NCI-H69 (cell line): ENCODE measurements at places on chromosomes 1 and 21.

DNA sequence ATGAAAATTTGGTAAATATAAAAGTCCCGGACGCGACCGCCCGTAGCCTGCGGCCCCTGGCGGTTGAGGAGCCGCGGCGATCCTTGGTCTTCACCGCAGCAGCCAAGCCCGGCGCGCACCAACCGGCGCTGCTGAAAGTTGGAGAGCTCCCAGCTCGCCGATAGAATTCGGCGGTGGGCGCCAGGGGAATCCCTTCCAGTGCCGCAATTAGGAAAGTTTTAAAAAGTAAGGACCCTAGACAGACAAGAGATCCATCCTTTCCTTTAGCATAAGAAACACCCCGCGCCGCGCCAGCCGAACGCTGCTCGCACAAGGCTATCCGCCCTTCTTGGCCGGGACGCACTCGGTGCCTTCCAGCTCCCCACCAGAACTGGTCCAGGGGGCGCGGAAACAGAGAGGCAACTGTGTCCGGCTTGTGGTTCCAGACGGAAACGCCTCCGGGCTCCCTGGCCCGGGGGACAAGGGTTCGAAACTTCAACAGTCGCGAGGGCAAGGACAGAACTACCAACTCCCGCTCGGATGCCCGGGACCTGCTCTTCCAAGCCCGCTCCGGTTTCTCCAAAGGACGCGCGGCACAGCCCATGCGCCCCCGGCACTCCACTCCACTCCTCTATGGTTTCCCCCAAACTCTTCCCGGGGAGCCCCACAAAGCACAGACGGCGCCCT, 1.7 kb downstream of the FAM78B start:
- peak; percentile 63 for DNase-seq

GRCh38 chr1:238501290-238501689, 610.6 kb upstream of the ZP4 start:
- no peak for DNase-seq

GRCh38 chr1:36351227-36351977, 28.0 kb upstream of the EVA1B start:
- DNase-seq = no peak

DNA sequence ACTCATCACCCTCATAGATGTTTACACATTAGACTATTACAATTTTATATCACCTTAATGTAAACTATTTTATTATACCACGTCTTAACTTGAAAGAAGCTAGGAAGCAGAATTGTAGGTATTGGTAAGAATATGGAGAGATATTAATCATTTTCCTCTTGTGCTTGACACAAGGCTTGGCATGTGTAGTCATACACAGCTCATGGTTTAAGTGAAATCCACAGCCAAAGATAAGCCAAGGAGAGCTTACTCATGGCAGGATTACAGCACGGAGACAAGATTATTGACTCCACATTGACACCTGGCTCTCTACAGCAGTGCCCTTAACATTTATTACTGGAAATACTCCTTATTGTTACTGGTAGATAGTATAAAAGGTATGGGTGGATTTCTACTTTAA, 68.4 kb upstream of the ADGRL4 start:
- DNase-seq = no peak

- DNase-seq = no peak
Observed at GRCh38 chr1:213423605-213424004, 372.6 kb downstream of the RPS6KC1 start.

GRCh38 chr1:66774438-66774837, 22.2 kb downstream of the DYNLT5 start:
- peak; percentile 70 for DNase-seq

- DNase-seq = no peak
Observed at GRCh38 chr1:219443763-219444162, 169.1 kb downstream of the ZC3H11B start.

GRCh38 chr1:89719502-89720306, 86.8 kb downstream of the LRRC8C start:
- peak; percentile 94 for DNase-seq

GRCh38 chr1:37656881-37657280, 22.2 kb upstream of the RSPO1 start:
- no peak for DNase-seq

DNA sequence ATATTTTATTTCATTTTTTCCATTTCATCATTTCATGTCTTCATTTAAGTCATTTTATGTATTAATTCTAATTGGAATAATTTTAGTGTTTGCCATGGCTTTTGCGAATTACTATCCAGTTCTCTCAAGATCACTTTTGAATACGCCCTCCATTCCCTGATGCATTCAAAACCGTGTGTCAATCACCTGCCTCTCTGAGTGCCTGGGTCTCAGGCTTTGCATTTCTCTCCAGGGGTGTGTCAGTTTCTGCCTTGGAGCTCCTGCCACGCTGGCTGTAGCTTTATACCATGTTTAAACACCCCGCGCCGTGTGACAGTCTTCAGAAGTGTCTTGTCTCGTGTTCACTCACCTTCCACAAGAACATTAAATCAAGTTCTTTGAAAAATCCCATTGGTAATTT, 7.4 kb upstream of the DNMT3L start:
- DNase-seq = no peak

GRCh38 chr1:159892944-159893343, 7.0 kb downstream of the CFAP45 start:
- peak; percentile 86 for DNase-seq

GRCh38 chr1:54046671-54047383, 6.2 kb downstream of the TMEM59 start:
- peak; percentile 82 for DNase-seq

DNA sequence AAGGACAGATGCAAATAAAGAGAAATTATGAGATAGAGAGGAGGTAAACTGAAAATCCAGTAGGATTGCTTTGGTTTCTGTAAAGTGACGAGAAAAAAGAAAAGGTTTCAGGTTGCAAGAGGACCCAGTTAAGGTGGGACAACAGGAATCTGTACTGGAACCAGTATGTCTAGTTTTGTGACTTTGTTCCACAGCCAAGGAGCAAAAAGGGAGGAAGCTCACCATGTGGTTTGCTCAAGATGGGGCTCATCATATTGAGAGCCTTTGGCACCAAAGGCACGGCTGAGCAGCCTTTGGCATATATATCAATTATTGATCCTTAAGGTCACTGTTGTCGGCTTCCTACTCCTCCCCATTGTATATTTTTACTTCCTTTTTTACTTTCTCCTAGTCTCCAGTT, 1.8 kb upstream of the ZDHHC18 start:
- DNase-seq = no peak

DNA sequence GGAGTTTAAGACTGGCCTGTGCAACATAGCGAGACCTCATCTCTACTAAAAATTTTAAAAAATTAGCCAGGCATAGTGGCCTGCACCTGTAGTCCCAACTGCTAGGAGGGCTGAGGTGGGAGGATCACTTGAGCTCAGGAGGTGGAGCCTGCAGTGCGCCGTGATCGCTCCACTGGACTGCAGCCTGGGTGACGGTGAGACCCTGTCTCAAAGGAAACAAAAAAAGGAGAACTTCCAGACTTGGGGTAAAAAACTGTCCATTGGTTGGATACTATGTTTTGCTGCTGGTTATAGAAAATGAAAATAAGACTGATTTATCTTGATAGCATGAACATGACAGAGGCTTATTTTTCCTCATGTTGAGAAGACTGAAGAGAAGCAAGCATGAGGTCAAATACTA, 79.4 kb downstream of the WDR4 start:
- no peak for DNase-seq

DNA sequence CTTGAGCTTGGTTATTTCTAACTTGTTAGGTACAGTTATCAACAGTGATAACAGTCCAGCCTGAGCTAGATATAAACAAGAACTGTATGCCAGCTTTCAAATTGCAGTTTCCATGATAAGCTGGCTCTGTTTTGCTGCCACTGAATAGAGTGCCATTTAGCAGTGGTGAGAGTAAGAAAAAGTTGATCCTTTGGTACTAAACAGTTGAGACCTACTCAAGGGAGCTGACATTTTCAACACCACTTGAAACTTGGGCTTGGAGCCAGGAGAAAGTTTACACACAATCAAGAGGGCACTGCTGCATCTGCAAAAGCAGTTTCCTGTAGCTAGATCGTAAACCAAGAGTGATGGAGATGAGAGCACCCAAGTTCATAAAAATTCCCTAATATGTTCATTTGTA, 131.3 kb downstream of the RGS7 start:
- peak; percentile 45 for DNase-seq

GRCh38 chr1:96365596-96366390, 355.8 kb upstream of the PTBP2 start:
- no peak for DNase-seq

- no peak for DNase-seq
Observed at GRCh38 chr1:231611851-231612250, 14.7 kb upstream of the DISC1 start.

DNA sequence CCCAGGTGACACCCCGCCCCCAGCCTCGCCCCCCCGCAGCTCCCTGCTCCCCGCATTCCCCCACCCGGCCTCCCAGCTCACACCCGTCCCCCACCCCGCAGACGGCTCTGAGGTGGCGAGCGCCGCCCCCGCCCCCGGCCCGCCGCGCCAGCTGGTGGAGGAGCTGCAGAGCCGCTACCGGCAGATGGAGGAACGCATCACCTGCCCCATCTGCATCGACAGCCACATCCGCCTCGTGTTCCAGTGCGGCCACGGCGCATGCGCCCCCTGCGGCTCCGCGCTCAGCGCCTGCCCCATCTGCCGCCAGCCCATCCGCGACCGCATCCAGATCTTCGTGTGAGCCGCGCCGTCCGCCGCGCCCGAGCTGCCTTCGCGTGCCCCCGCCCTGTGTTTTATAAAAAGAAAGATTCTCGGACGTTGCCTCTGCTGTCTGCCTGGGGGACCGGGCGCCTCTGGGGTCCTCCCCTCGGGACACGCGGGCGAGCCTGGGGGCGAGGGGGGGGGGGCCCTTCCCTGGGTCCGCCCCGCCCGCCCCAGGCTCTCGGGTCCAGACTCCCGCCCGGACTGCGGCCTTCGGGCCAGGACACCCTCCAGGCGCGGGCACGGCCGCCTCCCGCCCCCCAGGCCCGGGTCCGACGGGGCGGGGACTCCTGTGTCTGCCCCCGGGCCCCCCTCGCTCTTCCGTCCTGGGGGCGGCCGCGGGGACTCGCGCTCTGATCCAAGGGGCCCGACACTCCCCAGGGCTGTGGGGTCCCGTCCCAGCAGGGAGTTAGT, 1.6 kb upstream of the MMP23B start:
- peak; percentile 92 for DNase-seq

GRCh38 chr1:228228601-228229074, 20.8 kb downstream of the OBSCN start:
- DNase-seq = no peak

DNA sequence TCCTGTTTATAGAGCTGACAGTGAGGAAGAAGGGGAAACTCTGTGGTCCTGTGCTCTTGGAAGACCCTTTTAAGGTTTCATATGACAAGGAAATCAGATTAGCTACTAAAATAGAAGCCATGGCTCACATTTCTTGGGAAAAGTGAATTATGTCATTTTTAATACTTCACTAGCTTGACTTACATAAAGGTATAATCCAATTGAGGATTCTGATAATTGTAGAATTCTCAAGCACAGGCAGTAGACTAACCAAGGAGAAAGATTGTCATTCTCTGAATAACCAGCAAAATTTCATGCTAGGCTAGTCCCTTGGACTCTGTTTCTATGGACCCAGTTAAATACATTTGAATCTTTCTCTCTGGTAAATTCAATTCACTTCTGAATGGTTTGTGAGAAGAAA, 613.0 kb upstream of the BEND5 start:
- no peak for DNase-seq

DNA sequence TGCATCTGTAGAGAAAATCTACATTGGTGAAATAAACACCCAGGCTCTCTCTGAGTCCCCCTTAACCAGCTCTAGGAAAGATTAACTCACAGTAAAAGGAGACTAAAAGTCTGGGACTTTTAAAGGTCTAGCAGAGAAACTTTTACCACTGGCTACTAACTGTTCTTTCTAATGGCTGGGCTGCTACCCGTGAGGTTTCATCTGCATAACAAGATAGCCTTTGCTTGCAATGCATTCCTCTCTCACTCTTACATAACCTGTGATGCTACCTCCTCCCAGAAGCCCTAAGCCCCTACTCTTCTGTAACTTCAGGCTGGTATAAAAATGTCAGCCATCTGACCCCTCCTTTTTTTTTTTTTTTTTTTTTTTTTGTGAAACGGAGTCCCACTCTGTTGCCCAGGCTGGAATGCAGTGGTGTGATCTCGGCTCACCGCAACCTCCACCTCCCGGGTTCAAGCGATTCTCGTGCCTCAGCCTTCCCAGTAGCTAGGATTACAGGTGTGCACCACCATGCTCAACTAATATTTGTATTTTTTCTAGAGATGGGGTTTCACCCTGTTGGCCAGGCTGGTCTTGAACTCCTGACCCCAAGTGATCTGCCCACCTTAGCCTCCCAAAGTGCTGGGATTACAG, 344.2 kb downstream of the RGS7 start:
- no peak for DNase-seq

- DNase-seq = peak; percentile 70
Observed at GRCh38 chr1:208951908-208952307, 631.6 kb upstream of the CAMK1G start.

GRCh38 chr1:94936861-94937620, 10.1 kb upstream of the CNN3 start:
- DNase-seq = no peak

- DNase-seq = peak; percentile 76
Observed at GRCh38 chr1:210231846-210232510, 618 bp upstream of the SERTAD4 start.

- no peak for DNase-seq
Observed at GRCh38 chr1:27333717-27334279, 8.0 kb upstream of the SYTL1 start.

DNA sequence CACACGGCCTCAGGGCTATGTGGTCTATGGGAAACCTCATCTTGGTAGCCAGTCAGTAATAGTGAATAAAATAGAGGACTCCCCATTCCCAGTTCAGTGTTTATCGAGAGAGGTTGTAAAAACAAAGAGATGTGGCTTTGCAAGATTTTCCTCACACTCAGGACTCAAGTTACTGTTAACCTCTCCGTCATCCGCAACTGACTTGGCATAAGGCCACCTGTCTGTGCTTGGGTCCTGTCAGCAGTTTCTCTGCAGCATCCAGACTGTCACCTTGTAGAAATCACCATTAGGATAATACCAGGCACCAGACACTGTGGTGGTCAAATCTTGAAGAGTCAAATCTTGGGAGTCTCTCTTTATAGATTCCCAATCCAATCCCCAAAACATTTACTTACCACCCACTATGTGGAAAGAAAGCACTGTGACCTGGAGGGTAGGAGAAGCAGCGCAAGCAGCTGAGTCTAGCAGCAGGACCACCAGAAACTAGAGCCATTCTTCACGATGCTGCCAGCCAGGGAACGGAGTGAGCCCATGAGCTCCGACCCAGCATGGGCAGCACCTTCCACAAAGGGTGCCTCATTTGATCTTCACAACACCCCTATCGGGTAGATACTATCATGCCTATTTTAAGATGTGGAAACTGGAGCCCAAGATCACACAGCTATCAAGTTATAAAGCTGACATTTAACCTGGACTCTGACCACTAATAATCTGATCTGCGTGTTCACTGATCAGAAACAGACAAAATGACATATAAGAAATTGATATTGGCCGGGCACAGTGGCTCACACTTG, 5.6 kb upstream of the GPR25 start:
- DNase-seq = peak; percentile 26

DNA sequence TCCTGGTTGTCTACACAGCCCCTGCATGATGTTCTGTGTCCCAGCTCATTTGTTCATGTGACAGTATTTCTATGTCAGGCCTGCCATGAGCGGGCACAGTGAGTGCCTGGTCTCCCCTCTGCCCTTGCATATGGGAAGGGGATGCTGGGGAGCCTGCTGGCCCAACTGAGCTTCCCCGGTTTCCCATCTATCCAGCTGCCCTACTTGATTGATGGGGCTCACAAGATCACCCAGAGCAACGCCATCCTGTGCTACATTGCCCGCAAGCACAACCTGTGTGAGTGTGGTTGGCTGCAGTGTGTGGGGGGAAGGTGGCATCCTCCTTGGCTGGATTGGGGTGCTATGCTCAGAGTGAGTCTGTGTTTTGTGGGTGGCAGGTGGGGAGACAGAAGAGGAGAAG, 1.5 kb downstream of the GSTM4 start:
- DNase-seq = no peak
